ENCODE measurements at places on chromosomes 6 and 20. TPM values are rescaled to one million over a fixed set of nuclear protein-coding genes. Genes with fewer than 3 reads are reported as not detected.

GRCh38 chr6:32969685-32970412 lies 1.5 kb downstream of the BRD2 start:
- H3K27ac ChIP-seq, result peak overlapping the region; percentile 100
- H3K36me3 ChIP-seq, result peaks cover 17% of the 10 kb centered on the region
- no peaks in the 10 kb centered on the region for H3K27me3 ChIP-seq
- peaks cover 20% of the 10 kb centered on the region for H3K4me1 ChIP-seq
- DNase-seq, result peak; percentile 82

- peak overlapping the region; percentile 93 for H3K27ac ChIP-seq
- H3K4me1 ChIP-seq, result peaks cover 43% of the 10 kb centered on the region
- H3K27me3 ChIP-seq, result no peaks in the 10 kb centered on the region
- DNase-seq, result no peak
Measured at GRCh38 chr6:10393544-10394225, 21.2 kb downstream of the TFAP2A start.

DNA sequence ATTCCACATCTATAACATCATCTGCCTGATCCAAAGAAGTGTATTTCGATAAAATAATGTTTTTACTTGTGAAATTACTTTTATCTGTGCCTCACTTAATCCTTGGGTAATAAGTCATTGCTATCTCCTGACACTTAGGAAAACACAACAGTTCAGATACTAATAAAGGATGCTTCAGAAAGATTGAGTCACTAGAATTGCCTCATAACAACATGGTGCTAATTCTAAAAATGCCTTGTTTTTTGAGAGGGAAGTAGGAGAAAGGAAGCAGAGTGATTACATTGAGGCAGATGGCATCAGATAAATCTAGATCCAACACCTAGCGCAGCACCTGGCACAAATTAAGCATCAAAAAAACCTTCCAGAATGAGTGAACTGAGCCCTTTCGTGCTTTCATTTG lies 69.0 kb downstream of the NCOA7 start:
- H3K36me3 ChIP-seq, result no peaks in the 10 kb centered on the region
- H3K27ac ChIP-seq, result no peak overlapping the region
- H3K4me1 ChIP-seq, result no peaks in the 10 kb centered on the region
- H3K4me3 ChIP-seq, result no peak overlapping the region
- no peak for DNase-seq

Gene SLC24A3
- total RNA-seq, result not detected

DNA sequence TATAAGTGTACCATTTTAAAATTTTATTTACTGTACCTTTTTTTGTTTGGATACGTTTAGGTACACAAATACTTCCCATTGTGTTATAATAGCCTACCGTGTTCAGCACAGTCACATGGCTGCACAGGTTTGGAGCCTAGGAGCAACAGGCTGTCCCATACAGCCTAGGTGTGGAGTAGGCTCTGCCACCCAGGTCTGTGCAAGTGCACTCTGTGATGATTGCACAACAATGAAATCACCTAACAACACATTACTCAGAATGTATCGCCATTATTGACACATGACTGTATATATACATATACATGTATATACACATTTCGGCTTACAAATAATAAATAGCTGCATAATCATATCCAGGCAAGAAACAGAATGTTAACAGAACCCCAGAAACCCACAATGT lies 15.4 kb downstream of the SERAC1 start:
- H3K4me3 ChIP-seq, result no peak overlapping the region
- no peak for DNase-seq
- no peak overlapping the region for H3K27ac ChIP-seq
- H3K4me1 ChIP-seq, result no peaks in the 10 kb centered on the region
- no peaks in the 10 kb centered on the region for H3K27me3 ChIP-seq
